Activated CD8-positive, alpha-beta memory T cell treated with anti-CD3 and anti-CD28 coated beads, Interleukin-2, amount 10 ng/mL, durations not matched to agents 7 days and 5 days (primary cell): ENCODE measurements at places on chromosomes 13 and 19. TPM values are rescaled to one million over a fixed set of nuclear protein-coding genes. Genes with fewer than 3 reads are reported as not detected.

Gene ZNF763
- 0.98 TPM for total RNA-seq

Gene GIPC3
- 0.15 TPM for total RNA-seq

Gene CGB1
- total RNA-seq, result not detected

Gene MAP4K1
- 497 TPM for total RNA-seq

Gene HIPK4
- not detected for total RNA-seq

DNA sequence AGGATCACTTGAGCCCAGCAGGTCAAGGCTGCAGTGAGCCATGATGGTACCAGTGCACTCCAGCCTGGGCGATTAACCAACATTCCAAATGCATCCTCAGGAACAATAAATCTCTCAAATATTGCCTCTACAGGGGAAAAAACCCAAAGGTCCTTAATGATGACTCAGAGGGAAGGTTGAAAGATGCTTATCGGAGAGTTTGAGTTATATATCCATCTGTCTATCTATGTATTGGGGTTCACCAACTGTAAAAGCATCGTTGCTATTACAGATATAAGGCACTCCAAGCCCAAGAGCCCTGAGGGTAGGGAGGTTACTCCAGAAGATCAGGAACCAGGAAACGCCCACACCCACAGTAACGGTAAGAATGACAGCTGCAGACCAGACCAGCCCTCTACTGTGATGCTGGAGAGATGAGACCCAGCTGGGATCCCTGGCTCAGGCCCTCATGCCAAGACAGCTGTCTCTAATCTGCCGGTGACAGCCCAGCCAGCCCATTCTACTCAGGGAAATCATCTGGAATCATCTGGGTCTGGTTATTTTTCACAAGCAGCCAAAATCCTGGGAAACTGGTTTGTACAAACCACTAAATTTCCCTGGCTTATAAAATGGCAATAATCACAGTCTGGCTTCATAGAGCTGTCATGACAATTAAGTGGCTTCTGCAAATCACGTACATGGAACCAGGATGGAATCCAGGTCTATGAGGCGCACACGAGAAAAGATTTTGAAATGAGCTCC is 23.8 kb downstream of the TEX101 start:
- DNase-seq, result no peak

DNA sequence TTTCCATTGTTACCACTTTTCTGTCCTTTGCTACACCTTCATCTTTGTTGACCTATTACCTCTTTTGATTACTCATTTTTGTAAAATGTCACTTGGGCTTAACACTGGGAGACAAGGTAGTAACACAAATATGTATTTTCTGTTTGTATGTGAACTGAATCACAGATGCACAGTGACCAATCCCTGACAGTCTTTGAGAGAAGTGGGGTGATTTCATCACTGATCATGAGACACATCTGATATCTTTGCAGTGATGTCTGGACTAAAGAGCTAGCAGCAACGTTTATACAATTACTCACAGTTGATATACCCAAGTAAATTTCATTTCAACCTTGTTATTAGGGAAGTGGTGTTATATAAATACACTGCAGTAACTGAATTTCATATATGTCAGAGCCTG is 1397.4 kb upstream of the SPRY2 start:
- no peak for DNase-seq

GRCh38 chr13:98345107-98345935 is 168.3 kb upstream of the RNF113B start:
- DNase-seq, result no peak

DNA sequence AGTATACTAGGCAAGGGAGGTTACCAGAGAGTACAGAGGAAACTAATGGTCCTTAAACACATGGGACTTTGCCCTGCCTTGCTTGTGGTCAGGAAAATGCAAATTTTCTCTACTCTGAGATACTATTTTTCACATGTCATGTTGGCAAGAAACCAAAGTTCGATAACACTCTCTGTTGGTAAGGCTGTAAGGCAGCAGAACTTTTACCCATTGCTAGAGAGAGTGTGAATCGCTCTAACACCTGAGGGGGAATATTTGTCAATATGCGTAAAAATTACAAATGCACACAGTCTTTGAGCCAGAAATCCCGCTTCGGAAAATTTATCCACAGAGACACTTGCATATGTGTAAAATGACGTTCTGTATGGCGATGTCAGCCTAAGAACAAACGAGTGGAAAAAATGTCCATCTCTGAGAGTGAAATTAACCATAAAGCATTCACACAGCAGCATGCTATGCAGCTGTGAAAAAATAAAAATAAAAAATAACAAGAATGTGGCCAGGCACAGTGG is 9.5 kb upstream of the RFX1 start:
- no peak for DNase-seq

GRCh38 chr19:56272161-56272798 is at the start of gene EDDM13:
TSS of gene EDDM13 (plus strand) at chr19:56272748. CDS start at chr19:56272835, 87 bp downstream.
- no peak for DNase-seq

DNA sequence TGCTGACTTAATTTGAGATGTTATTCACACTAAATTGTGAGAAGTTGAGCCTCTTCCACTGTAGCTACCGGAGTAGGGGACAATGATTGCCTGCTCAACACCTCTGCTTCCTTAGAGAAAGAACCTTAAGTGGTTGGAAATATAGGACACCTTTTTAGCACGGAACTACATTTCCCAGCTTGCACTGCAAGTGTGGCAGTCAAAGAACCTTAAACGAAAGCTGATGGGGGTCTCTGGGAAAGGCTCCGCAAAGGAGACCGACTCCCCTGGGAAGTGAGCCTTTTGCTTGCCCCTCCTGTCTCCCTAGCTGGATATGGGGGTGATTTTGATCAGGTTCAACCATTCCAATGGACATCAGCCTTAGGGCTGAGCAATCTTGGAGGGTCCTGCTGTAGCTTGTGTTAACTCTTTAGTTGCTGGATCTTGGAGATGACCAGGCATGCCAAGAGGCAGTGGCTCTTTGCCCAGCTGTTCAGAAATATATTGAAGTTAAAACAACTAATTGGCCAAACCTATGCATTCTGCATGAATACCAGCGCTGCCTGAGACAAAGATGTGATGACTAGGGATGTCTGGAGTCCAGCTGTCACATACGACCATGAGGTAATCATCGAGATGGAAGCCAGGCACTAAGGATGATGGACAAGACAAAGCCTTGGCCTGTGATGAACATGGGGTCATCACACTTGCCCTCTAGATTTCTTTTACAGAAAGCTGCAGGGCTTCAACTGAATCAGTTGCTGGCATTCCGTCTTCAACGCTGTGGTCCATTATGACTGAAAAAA is 286.5 kb downstream of the FOXO1 start:
- DNase-seq, result no peak

GRCh38 chr19:55112777-55113569 is 4.5 kb downstream of the PPP1R12C start:
- DNase-seq, result no peak
